EL (cell line): ENCODE measurements at places on chromosomes 2 and 18.

DNA sequence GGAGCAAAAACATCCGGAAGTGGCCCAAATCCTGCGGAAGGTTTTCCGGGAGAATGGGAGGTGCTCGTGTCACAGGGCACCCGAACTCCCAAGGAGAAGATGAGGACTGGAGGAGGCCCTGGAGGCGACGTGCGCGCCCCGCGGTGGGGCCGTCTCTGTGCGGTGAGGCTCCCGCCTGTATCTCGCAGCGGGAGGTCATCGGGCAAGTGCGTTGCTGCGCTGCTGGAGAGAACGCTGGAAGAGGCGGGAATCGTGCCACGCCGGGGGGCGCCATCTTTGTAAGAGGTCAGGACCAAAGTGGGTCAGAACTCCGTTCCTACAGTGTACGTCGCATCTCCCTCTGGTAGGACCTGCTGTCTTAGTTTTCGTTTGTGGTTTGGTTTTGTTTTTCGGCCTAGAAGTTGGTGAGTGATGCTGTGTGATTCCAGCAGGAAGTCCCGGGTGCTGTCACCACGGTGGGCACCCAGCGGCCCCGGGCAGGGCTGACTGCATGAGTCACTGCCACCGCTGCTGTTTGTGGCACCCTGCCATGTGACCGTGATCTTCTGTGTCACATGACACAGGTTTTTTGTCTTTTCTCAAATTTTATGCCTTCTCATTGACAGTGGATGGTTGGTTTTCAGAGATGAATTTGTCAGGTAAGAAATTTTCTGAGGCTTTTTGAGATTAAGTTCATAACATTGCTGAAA lies 21.5 kb upstream of the ATP9B start:
- no peak for DNase-seq

GRCh38 chr2:121258051-121258450 lies 27.0 kb downstream of the TFCP2L1 start:
- DNase-seq = no peak

- DNase-seq = no peak
Measured at GRCh38 chr2:85503168-85503850, 35.7 kb upstream of the MAT2A start.

GRCh38 chr2:147845411-147845971 lies 662 bp downstream of the ACVR2A start:
- DNase-seq = peak; percentile 28

- no peak for DNase-seq
Measured at GRCh38 chr2:36781907-36782720, 85.6 kb downstream of the VIT start.

DNA sequence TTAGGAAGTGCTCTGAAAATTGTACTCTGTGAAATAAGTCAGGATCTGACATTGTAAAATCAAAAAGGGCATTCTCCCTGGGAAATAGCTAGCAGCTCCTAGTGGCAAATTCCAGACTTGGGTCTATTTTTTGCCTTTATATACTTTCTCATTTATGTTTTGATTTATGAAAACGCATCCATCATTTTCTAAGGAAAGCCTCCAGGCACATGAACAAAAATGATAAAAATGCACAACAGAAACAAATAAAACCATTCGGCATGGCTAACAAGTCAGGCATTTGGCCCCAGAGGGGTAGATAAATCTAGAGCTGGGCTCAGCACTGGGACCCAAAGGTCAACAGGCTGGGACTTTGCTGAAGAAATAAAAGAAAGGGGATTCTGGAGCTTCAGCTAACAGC lies 167.0 kb downstream of the BCL11A start:
- DNase-seq = peak; percentile 79

GRCh38 chr2:226772389-226773179 lies 27.0 kb downstream of the IRS1 start:
- no peak for DNase-seq

DNA sequence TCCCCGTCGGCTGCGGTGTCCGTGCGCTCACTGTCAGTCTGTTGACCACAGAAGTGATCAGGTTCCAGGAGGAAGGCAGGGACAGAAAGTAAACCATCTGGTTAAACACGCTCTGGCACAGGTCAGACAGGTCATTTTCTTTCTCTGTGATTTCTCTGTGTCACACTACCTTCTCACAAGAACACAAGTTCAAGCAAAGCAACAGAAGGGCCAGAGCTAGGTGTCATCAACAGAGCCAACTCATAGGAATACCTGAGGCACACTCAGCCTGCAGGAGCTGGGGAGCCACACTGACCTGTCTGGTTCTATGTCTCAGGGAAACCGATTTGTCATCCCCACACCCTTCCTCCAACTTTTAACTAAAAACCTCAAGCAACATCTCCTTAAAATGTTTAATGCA lies 115.1 kb upstream of the ZBTB14 start:
- no peak for DNase-seq

DNA sequence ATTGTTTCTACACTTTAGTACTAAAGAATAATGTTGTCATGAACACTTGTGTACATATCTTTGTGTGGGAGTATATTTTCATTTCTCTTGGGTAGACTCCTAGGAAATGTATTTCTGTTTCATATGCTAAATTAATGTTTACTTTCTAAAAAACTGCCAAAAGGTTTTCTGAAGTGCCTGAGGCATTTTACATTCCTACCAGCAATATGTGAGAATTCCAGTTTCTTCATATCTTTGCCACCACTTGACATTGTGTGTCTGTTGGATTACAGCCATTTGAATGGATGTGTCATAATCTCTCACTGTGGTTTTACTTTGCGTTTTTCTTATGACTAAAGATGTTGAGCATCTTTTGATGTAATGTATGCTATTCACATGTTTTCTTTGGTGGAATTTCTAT lies 428.2 kb upstream of the KCNH7 start:
- peak; percentile 96 for DNase-seq

- no peak for DNase-seq
Measured at GRCh38 chr2:78011251-78011650, 489.1 kb upstream of the LRRTM4 start.

DNA sequence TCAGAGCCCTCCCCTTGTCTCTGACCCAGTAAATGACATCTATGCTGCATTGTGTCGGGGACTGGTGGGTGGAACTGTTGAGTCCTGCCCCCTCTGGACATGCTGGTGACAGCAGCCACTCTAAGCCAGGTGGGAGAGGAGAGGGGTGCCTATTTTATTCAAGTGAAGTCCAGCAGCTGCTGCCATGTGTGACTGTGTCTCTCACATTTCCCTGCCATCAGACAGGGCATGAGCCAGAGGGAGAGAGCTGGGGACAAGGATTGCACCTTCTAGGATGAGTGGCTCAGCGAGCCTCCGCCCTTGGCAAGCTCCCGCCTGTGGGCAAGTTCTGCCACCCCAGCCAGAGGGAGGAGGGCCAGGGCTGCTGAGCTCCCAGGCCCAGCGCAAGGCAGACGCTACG lies 13.7 kb downstream of the NGEF start:
- no peak for DNase-seq

DNA sequence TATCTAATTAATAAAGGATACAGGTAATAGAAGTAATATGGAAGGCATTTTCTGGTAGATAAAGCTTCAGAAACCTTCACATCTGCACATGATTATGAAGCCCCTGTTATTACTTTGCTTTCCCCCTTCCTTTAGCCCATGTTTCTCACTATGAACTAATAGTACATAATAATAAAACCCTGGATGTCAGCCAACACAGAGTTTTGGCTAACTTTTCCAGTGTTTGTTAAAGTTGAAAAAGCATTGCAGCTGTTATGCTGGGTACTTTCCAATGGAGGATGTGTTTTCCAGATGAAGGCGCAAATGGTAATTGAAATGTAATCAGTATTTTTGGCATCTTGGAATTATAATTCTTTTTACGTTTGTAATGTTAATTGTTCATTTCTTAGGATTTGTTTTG lies 43.5 kb downstream of the SPTBN1 start:
- DNase-seq = no peak

DNA sequence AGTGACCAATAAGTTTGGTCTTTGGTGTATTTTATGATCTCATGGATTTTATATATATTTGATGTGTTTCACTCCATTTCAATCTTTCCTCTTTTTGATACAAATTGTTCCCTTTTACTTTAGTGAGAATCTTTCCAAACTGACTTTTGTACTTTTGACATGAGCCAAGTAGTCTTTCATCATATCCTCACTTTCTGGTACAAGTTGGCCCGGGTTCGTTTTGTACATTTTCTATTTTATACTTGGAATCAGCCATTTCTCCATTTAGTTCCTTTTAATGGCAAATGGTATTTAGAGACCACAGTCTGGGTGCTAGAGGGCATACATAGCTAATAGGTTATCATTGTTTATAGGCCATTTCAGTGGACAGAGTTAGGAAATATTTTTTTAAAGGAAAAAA lies 147.9 kb upstream of the MYO3B start:
- no peak for DNase-seq

DNA sequence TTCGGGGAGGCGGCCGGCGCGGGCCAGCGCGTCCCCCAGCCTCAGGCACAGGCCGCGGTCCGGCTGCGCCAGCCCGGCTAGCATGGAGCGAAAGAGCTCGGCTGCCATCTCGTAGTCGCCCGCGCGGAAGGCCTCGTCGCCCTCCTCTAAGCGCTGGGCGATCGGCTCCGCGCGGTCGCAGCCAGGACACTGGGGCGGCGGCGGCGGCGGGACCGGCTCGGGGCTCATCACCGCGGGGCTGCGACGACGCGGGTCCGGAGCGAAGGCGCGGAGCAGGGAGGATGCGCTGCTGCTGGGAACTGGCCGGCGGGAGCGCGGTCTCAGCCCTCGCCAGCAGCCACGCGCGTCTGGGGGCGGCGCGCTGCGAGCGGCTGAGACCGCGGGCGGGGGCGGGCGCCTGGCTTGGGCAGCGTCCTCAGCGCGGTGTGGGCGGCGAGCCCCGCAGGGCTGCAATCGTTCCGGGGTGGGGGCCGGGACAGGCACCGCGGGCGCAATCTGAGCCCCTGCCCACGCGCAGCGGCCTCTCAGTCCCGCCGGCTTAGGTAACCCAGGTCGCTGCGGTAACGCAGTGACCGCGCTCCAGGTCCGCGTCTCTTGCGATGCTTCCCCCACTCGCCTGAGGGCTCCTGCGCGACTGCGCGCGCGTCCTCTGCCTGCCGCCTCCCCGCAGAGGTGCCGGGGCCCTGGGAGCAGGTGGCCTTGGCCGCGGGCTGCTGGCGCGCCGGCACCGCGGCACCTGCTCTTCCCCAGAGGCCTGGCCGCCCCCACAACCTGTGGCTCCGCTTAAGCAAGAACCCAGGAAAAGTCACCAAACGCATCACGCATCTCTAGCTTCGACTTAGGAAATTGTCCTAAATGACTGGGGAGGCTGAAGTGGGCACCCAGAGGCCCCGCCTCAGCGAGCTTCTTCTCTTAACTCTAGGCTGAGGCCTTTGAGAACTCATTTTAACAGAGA lies at the start of gene LONRF2:
Gene LONRF2 (minus strand): TSS at position 636 of the 955 bp plus-strand sequence. CDS start 408 bp downstream, at position 228.
- DNase-seq = peak; percentile 7

DNA sequence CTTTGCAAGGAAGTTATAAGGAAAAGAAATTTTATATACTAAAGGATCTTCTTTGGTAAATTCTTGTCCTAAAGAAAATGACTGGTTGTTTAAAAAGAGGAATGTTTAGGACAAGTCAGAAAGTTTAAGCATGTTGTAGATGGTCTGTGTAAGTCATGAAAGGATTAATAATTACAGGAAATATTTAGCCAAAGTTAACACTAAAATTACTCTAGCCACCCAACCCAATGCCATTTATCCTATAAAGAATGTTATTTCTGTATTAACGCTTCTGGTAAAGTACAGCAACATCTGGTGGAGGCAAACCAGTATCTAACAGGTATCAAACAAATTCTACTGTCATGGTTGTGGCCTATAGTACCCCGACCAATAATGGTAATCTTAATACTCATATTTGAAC lies 546.9 kb upstream of the PKDCC start:
- no peak for DNase-seq

DNA sequence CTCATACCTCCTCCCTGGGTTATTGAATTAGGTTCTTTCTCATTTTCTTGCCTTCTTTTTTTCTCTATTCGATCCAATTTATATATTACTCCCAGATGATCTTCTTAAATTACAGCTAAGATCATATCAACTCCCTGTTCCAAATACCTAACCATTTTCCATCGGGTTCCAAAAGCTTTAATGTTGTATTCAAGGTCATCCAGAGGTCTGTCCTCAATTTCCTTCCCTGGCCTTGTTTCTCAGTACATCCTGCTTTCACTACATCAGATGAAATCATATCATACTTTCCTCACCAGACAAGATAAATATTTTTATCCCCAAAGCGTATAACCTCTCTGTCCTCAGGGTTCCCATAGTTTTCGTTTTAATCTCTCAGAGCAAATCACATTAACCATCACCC lies 36.3 kb upstream of the GREB1L start:
- no peak for DNase-seq

DNA sequence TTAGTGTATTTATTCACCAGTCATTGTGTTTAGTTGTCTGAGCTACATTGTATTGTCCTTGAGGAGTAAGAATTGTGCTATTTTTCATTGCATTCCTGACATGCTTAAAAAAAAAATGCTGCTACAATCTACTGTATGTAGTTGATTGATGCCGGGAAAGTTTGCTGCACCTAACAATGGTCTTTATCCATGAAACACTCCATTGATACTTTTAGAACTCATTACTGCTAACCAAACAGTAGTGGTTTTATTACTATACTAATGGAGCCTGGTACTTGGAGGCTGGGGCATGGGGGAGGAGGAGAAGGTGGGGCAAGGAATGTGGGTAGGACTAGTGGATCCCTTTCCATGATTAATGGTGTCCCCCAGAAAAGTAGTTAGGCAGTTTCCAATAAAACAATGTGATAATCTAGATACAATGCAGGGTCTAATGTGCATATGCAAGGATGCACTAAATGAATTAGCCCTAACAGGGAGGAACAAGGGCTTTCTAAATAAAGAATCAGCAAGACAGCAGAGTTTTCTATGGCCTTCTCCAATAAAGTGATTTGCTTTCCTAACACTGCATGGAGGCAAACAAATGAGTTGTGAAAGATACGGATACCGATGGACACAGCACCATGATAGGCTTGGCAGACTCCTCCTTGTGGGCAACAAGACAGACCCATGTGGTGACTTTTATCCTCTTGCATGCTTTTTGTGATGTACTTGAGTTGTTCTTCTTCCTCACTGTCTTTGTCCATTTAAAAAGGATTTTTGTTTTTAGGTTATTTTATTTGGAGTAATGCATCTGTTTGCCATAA lies 78.5 kb downstream of the FMNL2 start:
- DNase-seq = no peak

- DNase-seq = no peak
Measured at GRCh38 chr2:206160125-206160806, 571 bp downstream of the EEF1B2 start.

DNA sequence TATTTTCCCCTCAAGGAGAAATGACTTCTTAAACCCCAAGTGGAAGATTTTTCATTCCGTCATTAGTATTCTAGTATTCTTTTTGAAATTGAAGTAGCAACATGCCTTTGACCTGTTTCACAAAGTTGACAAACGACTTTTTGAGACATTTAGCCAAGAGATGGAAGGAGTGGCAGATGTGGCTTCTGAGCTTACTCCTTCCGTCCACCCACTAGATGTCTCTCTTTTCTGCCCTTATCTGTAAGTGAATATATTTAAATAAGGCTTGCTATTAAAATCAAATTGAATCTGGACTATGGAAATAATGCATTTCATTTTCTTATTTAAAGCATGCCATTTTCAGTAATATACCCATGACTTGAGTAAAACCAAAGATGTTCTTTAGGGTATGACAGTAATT lies 74.1 kb downstream of the ACTR3 start:
- no peak for DNase-seq
